Breast epithelium (tissue), 4 donors: ENCODE measurements at places on chromosomes 13 and 19.

- no peak overlapping the region for H3K27ac ChIP-seq
- no peaks in the 10 kb centered on the region for H3K36me3 ChIP-seq
- no peaks in the 10 kb centered on the region for H3K4me1 ChIP-seq
- no peak overlapping the region for H3K4me3 ChIP-seq
These were observed 34.4 kb upstream of the UBL3 start for GRCh38 chr13:29884671-29885430.

DNA sequence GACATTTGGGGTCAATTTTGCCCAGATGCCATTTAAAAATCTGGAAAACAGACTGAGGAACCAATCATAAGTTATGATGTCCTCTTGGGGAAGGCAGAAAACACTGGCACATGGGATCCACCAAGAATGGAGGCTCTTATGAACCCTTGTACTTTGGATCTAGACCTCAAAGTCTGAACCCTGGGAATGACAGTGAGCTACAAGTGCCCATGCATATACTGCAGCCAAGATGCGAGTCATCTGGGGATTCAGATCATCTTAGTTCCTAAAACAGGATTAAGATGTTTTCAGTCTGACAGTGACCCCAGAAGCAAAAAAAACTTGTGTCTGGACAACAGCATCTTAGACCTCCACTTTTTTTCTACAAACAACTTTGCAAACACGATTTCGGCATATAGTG, 100.2 kb upstream of the SIAH3 start:
- H3K4me1 ChIP-seq = no peaks in the 10 kb centered on the region
- no peak overlapping the region for H3K27ac ChIP-seq
- DNase-seq = no peak
- H3K4me3 ChIP-seq = no peak overlapping the region

DNA sequence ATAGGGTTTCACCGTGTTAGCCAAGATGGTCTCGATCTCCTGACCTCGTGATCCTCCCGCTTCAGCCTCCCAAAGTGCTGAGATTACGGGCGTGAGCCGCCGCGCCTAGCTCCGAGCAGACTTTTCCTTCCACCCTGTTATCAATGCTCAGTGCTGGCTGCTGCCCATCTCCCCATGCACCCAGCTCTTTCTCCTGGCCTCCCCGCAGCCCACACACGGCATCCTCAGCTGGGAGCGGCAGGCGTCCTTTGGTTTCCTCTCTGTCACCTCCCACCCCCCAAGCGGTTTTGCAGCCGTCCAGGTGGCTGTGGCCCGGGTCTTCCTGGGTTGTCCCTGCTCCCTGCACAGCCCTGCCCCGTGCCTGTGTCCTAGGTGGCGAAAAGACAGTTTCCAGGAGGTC, 12.1 kb downstream of the PRR22 start:
- no peaks in the 10 kb centered on the region for H3K27me3 ChIP-seq
- no peak for DNase-seq
- no peak overlapping the region for H3K4me3 ChIP-seq
- no peaks in the 10 kb centered on the region for H3K4me1 ChIP-seq
- no peak overlapping the region for H3K27ac ChIP-seq
- no peaks in the 10 kb centered on the region for H3K36me3 ChIP-seq

DNA sequence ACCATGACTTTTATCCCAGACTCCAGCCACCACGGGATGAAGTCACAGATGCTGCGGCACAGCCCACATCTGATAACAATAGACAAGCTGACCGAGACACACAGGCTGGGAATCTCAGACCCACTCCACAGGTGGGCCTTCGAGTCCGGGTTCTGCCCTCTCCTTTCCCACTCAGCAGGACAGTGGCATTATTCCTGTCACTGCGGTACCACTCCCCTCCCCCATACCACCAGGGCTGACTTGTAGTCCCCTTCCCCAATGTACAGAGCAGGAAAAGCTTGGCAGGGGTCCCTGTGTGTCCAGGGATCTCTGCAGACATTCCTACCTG, 179 bp upstream of the AMER2 start:
- H3K27me3 ChIP-seq = peaks cover 3% of the 10 kb centered on the region
- DNase-seq = no peak
- H3K4me1 ChIP-seq = peaks cover 11% of the 10 kb centered on the region
- no peak overlapping the region for H3K27ac ChIP-seq

DNA sequence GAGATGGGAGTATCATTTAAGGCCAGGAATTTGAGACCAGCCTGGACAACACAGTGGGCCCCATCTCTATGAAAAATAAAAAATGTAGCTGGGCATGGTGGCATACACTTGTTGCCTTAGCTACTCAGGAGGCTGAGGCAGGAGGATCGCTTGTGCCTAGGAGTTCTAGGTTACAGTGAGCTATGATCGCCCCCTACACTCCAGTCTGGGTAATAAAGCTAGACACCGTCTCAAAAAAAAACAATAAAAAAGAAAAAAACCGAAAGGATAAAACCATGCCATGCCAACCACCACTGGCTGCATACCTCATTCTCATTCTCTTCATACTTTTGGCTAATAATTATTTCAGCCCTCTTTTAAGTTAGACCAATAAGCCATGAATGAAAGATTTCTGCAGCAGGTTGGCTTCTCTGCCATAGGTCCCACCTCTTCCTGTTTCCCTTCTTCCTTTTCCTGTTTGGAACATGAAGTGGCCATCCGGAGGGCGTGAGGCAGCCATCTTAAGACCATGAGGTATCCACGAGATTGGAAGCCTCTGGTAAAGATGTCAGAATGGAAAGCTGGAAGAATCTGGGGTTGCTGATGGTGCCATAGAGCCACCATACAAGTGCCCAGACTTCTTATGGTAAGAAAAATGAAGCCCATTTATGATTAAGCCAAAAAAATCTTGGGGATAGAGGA, 171.3 kb downstream of the CACNA1A start:
- no peaks in the 10 kb centered on the region for H3K27me3 ChIP-seq
- H3K4me3 ChIP-seq = no peak overlapping the region
- no peaks in the 10 kb centered on the region for H3K4me1 ChIP-seq

GRCh38 chr13:71338070-71338469, 528.9 kb downstream of the DACH1 start:
- H3K36me3 ChIP-seq = no peaks in the 10 kb centered on the region
- no peak for DNase-seq
- no peaks in the 10 kb centered on the region for H3K27me3 ChIP-seq
- H3K4me1 ChIP-seq = no peaks in the 10 kb centered on the region
- no peak overlapping the region for H3K27ac ChIP-seq
- no peak overlapping the region for H3K4me3 ChIP-seq
